Stimulated activated CD8-positive, alpha-beta memory T cell treated with anti-CD3 and anti-CD28 coated beads, Interleukin-4, amount 100 ng/mL, for 1 hour (primary cell): ENCODE measurements at places on chromosomes 12 and 14.

- DNase-seq: no peak
Observed at GRCh38 chr12:50120953-50121352, 8.9 kb downstream of the COX14 start.

- no peak for DNase-seq
Observed at GRCh38 chr12:54286042-54287030, 5.8 kb downstream of the HNRNPA1 start.

GRCh38 chr14:78405079-78405856 lies 235.1 kb downstream of the NRXN3 start:
- DNase-seq: no peak

DNA sequence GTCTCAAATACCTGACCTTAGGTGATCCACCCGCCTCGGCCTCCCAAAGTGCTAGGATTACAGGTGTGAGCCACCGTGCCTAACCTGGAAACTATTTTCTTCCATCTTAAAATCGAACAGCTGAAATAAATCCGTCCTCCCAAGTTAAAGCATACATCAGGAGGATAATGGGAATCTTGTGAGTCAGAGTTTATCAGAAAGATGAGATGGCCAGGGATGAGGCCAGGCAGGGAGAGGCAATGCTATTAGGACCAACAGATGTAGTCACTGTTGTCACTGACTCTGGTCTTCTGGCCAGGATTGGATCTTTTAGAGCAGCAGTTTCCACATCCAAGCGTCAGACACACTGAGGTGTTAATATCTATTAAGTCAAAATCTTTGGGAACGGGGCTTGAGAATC lies 61.7 kb upstream of the USP44 start:
- no peak for DNase-seq

DNA sequence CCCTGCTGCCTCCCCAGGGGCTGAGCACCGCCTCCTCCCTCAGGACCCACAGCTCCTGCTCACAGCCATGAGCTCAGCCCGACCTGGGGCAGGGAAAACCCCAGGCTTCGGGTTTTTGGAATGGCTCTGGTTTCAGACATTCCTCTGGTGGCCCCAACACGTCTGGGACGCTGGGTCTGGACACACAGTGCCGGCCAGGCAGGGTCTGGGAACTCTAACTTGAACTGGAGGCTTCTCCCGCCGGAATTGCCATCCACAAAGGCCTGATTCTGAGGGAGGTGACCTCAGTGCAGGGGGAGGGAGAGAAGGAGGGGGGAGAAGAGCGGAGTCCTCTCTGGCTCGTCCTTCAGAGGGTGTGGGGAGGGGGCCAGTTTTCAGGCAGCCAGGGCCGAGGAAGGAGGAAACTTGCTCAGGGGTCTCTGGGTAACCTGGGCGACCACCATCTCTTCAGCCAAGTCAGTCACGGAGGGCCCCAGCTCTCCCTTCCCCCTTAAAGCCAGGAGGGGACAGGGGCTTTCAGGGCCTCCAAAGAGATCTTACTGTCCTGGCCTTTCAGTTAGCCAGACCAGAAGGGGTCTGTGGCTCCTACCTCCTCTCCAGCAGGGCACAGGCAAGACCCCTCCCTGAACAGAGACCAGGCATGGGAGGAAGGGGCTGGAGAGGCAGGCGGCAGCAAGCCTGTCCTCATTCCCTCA lies 19.4 kb downstream of the NCKAP5L start:
- no peak for DNase-seq

GRCh38 chr12:95663525-95663924 lies 112.2 kb upstream of the USP44 start:
- DNase-seq: no peak

- no peak for DNase-seq
Observed at GRCh38 chr12:114500775-114501473, 95.0 kb upstream of the TBX5 start.

GRCh38 chr14:49865431-49865859 lies 12.9 kb upstream of the NEMF start:
- peak; percentile 50 for DNase-seq

GRCh38 chr12:68785823-68786222 lies 22.2 kb upstream of the MDM2 start:
- DNase-seq: no peak

- DNase-seq: no peak
Observed at GRCh38 chr12:9022592-9022991, 33.2 kb downstream of the KLRG1 start.

- no peak for DNase-seq
Observed at GRCh38 chr12:119151445-119152026, 27.2 kb upstream of the HSPB8 start.

DNA sequence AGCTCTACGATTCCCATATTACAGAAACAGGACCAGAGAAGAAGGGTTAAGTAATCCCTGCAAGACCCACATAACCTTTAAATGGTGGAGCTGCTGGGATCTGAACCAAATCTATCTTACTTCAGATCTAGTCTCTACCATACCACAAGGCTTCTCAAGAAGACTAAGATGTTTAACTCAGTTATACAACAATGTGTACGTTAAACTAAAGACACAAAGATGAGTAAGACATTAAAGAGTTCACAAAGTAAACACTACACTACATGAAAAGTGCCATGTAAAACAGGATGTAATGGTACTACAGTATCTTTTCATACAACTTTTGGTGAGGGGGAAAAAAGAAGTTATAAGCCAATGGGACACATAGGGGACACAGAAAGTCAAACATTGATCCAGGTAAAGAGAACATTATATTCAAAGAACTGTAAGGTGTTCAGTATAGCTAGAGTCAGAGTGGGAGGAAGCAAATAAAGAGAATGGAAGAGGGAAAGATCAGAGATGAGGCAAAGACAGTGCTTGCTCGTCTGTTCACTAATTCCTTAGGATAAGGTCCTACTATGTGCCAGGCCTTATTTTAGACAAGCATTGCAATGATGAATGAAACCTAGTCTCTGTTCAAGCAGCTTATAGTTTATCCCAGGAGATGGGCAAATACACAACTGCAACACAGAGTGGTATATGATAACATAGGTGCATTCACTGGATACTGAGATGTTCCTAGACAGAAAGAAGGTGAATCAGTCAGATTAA lies 7.7 kb downstream of the TMED10 start:
- no peak for DNase-seq

GRCh38 chr12:15186597-15186996 lies 34.6 kb downstream of the RERG start:
- DNase-seq: no peak

GRCh38 chr12:5900076-5900475 lies 45.0 kb downstream of the ANO2 start:
- no peak for DNase-seq

- no peak for DNase-seq
Observed at GRCh38 chr14:57898837-57899572, 33.1 kb upstream of the SLC35F4 start.

GRCh38 chr12:95574799-95575452 lies 23.6 kb upstream of the USP44 start:
- DNase-seq: no peak

DNA sequence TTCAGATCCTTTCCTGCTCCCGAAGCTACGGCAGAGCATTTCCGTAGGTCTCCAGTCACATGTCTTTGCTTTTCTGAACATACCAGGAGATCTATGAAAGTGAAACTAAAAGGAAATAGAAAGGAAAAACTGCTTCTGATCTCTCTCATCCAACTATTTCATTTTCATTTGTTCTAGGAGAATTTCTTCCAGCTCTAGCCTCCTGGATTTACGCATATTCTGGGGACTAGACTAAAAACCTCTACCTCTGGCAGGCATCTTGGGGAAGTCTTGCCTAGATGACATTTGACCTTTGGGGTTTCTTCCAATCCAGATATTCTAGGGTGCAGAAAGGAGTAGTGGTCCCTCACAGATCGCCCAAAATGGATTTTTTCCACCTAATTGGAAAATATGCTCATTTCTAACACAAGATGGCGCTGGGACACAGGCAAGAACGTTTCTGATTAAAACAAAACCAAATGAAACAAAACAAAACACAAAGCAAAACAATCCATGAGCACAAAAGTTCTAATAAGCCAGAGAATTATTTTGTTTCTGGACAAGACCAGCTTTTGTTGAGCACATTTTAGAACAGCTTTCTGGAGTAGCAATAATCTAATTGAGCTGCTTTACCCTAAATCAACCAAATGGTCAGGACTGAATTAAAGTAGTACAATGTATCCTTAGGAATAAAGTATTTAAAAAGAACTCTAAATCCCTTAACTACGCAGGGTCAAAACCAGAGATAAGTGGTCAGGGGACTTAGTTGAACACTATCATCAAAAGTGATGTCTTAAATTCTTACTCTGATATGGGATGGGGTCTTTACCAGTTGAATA lies 12.3 kb upstream of the PARP11 start:
- DNase-seq: peak; percentile 21

DNA sequence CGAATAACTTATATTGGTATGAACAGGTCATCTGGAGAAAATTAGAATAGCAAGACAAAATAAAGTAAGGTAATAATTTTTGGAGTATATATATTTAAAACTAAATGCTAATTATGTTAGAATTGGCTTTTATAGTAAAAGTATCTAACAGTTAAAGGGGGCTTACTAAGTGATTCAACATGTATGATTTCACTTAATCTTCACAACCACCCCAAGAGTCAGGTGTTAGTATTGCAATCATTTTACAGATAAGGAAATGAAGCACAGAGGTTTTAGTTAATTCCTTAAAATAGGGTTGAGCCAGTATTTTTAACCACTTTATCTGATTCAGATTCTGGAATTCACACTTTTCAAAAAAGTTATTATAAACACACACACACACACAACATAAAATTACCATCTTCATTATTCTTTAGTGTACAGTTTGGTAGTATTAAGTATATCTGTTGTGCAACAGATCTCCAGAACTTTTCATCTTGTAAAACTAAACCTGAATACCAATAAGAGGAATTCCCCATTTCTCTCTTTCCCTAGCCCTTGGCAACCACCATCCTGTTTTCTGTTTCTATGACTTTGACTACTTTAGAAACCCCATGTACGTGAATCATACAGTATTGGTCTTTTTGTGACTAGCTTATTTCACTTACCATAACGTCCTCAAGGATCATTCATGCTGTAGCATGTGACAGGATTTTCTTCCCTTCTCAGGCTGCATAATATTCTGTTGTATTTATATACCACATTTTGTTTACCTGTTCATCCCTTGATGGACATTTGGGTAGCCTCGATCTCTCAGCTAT lies 12.5 kb downstream of the A2M start:
- DNase-seq: no peak

- no peak for DNase-seq
Observed at GRCh38 chr14:95533391-95533821, 1.4 kb upstream of the GLRX5 start.

DNA sequence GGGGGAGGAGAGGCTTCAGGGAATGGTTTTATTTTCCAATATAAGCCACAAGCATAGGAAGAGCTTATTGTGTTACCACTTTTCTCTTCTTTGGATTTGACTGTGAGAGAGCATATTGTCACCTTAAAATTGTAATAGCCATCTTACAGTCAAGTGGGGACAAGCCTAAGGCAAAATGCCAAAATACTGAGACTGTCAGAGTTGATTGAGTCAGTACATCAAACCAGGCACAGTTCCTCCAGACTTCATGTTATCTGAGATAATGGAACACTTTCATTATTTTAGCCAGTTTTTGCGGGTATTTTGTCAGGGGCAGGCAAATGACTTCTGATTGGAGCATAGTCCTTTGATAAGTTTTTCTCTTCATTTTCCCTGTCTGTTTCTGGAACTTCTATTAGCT lies 19.5 kb upstream of the NUBPL start:
- DNase-seq: no peak

DNA sequence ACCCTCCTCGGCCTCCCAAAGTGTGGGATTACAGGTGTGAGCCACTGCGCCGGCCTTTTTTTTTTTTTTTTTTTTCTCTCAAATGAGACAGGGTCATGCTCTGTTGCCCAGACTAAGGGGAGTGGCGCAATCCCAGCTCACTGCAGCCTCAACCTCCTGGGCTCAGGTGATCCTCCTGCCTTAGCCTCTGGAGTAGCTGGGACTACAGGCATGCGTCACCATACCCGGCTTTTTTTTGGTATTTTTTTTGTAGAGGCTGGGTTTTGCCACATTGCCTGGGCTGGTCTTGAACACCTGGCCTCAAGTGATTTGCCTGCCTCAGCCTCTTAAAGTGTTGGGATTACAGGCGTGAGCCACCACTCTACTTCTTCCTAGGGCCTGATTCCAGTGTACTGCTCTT lies 18.7 kb downstream of the FUT8 start:
- no peak for DNase-seq

- DNase-seq: no peak
Observed at GRCh38 chr14:99268810-99269707, 2.9 kb downstream of the BCL11B start.

DNA sequence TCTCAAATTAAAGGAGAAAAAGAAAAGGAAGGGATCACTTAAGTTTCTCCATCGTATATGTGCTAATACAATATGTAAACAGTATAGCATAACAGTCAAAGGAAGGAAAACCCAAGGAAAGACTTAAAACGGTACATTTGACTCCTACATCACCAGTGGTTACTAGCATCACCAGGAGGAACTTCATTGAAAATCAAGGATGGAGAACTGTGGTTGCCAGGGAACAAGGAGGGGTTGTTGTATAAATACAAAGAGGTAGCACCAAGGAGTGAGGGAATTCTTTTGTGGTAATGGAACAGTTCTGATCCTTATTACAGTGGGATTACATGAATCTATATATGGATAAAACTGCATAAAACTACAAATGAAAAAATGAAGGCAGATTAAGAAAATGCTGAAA lies 1.6 kb downstream of the ZFYVE26 start:
- DNase-seq: no peak

DNA sequence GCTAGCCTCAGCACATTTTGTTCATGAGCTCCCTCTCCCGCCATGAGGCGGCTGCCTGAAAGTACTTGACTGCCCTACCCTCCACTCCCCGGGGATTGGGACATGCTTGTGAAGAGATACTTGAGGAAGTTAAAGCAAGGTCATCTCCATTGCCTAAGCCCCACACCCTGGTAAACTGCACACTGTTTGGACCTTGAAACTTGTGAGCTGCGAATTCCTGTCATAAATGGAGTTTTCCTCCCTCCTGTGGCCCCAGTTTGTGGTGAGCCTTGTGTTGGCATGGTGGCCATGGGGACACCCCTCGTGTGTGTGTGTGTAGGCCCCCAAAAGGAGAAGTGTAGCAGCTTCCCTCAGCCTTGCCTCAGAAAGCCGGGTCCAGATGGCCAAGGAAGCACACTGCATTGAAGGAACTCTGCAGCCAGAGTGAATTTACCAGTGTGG lies 395.5 kb downstream of the ZFP36L1 start:
- DNase-seq: no peak

DNA sequence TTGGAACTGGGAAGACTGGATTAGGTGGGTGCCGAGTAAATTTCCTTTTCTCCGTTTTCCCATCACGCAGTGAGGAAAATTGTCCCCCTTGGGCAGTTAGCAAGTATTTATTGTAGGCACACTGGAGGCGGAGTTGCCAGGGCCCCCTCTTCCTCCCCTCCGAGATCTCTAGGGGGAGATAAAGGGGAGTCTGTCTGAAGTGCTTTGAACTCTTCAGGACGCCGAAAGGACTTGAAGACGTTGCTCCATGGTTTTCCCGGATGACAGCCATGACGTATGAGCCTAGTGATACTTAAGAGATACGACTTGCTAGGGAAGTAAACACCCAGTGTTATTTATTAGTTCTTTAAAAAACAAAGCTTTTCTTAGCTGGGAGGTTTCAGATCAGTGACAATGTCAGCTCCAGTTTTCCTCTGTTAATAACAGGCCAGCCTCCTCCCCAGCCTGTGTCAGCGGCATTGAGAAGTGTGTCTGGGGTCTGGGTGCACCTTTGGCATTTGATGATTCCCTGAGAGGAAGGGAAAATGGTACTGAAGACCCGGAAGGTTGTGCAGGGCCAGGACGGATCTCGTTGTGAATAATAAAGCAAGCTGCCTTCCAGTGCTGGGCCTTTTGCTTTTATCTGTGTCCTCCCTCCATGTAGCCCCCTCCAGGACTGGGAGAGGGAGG lies 78.7 kb downstream of the TSPAN9 start:
- no peak for DNase-seq

GRCh38 chr12:51661199-51661598 lies 70.2 kb downstream of the SCN8A start:
- no peak for DNase-seq
